ENCODE measurements at places on chromosomes 5 and 9.

- no peak for DNase-seq
Measured at GRCh38 chr5:90747175-90747574, 188.6 kb downstream of the ADGRV1 start.

- no peak for DNase-seq
Measured at GRCh38 chr9:84871983-84872382, 202.5 kb downstream of the NTRK2 start.

DNA sequence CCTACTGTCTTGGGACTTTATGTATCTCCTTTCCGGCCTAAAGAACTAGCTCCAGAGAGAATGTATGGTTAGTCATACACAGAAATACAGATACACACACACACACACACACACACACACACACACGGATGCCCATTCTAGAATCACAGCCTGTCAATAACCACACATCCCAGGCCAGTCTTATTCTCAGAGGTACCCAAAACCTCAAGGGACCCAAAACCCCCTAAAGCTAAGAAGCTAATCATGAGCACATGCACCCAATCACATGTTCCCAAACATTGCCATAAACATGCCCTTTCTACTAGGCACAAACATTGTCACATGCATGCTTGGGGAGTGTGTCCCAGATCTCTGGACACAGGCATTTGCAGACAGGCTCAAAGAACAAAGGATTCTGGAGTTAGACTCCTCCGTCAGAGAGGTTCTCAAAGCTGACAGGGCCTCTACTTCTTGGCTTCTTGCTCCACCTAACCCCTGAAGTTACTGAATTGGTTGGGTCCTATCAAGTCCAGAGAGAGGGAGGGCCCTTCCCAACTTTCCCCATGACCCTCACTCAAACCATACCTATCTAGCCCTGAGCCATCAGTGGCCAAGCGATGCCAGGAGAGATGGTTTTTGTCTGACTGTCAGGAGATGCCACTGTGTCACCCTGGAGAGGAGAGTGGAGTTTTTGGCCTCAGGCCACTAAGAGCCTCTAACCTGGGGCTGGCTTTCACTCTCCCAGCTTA, 78.7 kb downstream of the NRG2 start:
- no peak for DNase-seq

GRCh38 chr5:62608529-62609511, 30.2 kb downstream of the LRRC70 start:
- DNase-seq, result no peak

DNA sequence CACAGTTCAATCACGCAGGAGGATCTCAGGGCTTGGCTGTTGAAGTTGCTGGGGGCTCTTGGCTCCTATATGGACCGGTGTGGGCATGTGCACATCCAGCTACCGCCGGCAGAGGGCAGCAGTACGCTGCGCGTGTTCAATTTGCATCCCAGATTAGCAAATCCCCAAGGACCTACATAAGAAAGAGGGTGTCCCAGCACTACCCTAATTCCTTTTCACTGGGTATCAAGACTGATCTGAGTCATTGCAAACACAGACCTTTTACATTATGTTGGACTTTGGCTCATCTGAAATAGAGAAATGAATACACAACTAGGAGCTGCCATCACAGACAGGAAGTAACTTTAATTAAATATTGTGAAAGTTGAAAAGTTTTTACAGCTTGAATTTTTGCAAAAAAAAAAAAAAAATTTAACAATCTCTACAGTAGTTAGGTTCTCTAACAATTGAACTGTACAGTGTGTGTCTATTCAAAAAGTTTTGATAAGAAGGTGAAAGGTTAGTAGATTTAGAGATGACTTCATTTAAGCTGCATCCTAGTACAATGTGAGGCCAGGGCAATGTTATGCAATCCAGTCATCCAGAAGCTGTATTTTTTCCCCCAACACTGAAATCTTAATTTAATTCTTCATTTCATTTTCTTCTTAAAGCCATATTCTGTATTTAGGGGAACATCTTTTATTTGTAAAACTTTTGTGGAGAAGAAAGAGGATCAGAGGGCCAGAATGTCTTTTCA, 404.0 kb downstream of the EBF1 start:
- peak; percentile 66 for DNase-seq

- no peak for DNase-seq
Measured at GRCh38 chr9:127179633-127180441, 57.4 kb upstream of the ANGPTL2 start.

- DNase-seq, result no peak
Measured at GRCh38 chr9:96501633-96502538, 51.9 kb downstream of the HABP4 start.

All from activated CD4-positive, alpha-beta memory T cell treated with anti-CD3 and anti-CD28 coated beads, Interleukin-2, amount 10 ng/mL, durations not matched to agents 7 days and 5 days (primary cell).